ENCODE measurements at places on chromosomes 2 and 18.

- H3K27ac ChIP-seq, result no peak overlapping the region
- DNase-seq, result no peak
- H3K36me3 ChIP-seq, result no peaks in the 10 kb centered on the region
- H3K4me1 ChIP-seq, result no peaks in the 10 kb centered on the region
- no peaks in the 10 kb centered on the region for H3K27me3 ChIP-seq
These were observed 8.4 kb downstream of the SCN7A start for GRCh38 chr2:166485558-166486178.

DNA sequence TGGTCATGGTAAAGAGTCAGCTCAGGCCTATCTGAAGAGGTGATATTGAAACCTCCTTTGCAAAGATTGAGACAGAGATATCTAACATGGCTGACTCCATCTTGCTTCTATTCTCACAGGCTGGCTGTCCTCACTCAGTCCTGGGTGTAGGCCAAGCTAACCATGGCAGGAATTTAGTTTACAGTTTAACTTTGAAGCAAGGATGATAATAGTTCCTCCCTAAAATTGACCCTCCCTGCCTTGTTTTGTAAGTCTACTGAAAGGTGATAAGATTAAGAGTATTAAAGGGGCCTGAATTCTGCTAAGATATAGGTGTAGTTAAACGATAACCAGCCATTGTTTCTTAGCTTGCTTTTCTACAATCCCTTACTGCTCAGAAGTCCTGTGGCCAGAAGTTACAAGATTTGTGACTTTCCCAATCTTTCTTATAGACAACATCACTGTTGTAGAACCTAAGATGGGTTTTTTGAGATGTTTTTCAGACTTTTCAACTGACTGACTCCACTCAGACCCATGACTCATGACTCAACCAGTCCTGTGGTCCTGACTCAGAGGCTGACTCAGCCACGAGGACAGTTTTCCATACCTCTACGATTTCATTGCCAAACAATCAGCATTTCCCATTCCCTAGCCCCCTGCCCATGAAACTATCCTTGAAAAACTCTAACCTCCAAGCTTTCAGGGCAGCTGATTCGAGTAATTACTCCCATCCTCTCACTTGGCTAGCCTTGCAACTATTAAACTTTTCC is 195.7 kb upstream of the SESTD1 start:
- peaks cover 6% of the 10 kb centered on the region for H3K36me3 ChIP-seq
- H3K27me3 ChIP-seq, result no peaks in the 10 kb centered on the region
- no peaks in the 10 kb centered on the region for H3K4me1 ChIP-seq
- H3K4me3 ChIP-seq, result no peak overlapping the region

- H3K4me1 ChIP-seq, result no peaks in the 10 kb centered on the region
- H3K36me3 ChIP-seq, result no peaks in the 10 kb centered on the region
- no peaks in the 10 kb centered on the region for H3K27me3 ChIP-seq
- no peak for DNase-seq
- no peak overlapping the region for H3K27ac ChIP-seq
- H3K4me3 ChIP-seq, result no peak overlapping the region
These were observed 961.6 kb upstream of the CHAC2 start for GRCh38 chr2:52805901-52806410.

- no peak overlapping the region for H3K4me3 ChIP-seq
- no peaks in the 10 kb centered on the region for H3K27me3 ChIP-seq
- H3K4me1 ChIP-seq, result peaks cover 18% of the 10 kb centered on the region
- peak; percentile 25 for DNase-seq
- H3K27ac ChIP-seq, result no peak overlapping the region
These were observed 74.1 kb downstream of the TLK1 start for GRCh38 chr2:171086352-171087290.

- no peaks in the 10 kb centered on the region for H3K27me3 ChIP-seq
- H3K4me3 ChIP-seq, result no peak overlapping the region
- H3K27ac ChIP-seq, result no peak overlapping the region
- H3K4me1 ChIP-seq, result no peaks in the 10 kb centered on the region
These were observed 616.6 kb downstream of the METTL4 start for GRCh38 chr18:1954583-1955312.

DNA sequence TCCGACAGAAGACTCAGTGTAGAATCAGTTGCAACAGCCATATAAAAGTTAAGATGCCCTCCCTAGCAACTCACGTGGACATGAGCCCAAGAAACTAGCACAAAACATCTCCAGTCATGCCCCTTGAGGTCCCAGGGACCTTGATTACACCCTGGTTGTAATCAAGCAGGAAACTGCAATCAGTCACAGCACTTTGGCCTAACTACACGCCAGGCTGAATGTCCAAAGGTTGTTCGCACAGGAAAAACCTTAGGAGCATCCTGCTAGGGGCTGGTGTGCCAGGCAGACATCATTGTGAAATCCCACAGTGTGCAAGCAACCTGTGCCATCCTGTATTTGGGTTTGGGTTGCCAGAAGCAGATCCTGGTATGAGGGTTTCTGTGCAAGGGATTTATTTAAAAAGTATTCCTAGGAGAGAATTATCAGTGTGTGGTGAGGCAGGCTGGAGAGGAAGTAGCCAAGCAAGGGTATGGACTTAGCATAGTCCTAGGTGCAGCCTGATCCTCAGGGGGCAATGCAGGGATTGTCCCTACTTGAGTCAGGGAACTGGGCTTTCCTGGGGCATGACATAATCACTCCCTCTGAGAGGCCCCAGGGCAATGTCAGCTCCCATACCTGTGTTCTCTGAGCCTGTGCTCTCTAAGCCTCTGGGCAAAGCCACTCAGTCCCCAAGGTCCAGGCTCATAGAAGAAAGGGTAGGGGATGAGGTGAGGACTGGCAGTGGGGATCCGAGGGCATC is 17.8 kb upstream of the SULT1C2 start:
- no peaks in the 10 kb centered on the region for H3K36me3 ChIP-seq
- no peak for DNase-seq
- H3K27ac ChIP-seq, result no peak overlapping the region
- no peak overlapping the region for H3K4me3 ChIP-seq
- H3K27me3 ChIP-seq, result no peaks in the 10 kb centered on the region

- H3K27ac ChIP-seq, result peak overlapping the region; percentile 83
- H3K4me3 ChIP-seq, result no peak overlapping the region
- DNase-seq, result no peak
- H3K4me1 ChIP-seq, result peaks cover 18% of the 10 kb centered on the region
- no peaks in the 10 kb centered on the region for H3K27me3 ChIP-seq
- peaks cover 2% of the 10 kb centered on the region for H3K36me3 ChIP-seq
These were observed 94.5 kb upstream of the FN1 start for GRCh38 chr2:215530191-215530968.

GRCh38 chr18:44974174-44974573 is 293.5 kb downstream of the SETBP1 start:
- DNase-seq, result no peak
- H3K27ac ChIP-seq, result no peak overlapping the region
- peaks cover 13% of the 10 kb centered on the region for H3K36me3 ChIP-seq
- no peak overlapping the region for H3K4me3 ChIP-seq

DNA sequence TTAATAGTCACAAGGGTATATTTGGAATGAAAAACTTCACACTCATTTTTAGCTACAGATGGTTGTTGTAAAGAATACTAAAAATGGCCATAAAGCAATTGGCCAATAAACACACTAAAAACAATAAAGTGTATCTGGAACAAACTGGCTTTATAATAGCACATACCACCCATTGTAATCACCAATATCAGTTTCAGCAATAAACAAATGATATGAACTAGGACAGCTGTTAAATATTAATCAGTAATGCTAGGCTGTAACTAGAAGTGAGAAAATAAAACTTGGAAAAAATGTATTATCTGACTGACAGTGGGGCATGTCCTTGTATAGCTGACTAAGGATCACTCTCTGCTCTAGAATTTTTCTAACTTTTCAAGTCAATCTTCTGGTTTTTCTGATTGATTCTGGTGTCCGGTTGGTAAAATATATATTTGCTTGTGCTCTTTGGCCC is 312.5 kb downstream of the RND3 start:
- H3K27me3 ChIP-seq, result no peaks in the 10 kb centered on the region
- no peak overlapping the region for H3K4me3 ChIP-seq
- no peaks in the 10 kb centered on the region for H3K36me3 ChIP-seq
- no peak for DNase-seq
- no peak overlapping the region for H3K27ac ChIP-seq

- peaks cover 14% of the 10 kb centered on the region for H3K4me1 ChIP-seq
- no peak overlapping the region for H3K4me3 ChIP-seq
- no peak overlapping the region for H3K27ac ChIP-seq
These were observed 29.3 kb downstream of the PELI1 start for GRCh38 chr2:64114912-64115277.

DNA sequence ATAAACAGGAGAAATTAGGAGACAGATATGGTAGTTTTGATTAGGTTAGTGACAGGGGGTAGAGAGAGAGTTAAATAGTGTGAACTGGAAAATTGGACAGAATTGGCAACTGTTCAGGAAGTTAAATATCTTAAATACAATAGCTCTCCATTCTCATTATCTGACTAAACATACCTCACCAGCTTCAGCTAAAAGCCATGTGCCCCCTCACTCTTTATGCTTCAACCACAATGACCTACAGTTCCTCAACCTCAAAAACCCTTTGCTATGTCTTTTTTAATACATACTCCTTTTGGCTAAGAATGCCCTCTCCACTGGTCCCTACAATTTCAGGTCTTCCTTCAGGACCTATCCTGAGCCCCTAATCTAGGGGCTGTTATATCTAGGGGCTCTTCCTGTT is 740.2 kb upstream of the ZEB2 start:
- H3K36me3 ChIP-seq, result no peaks in the 10 kb centered on the region
- no peaks in the 10 kb centered on the region for H3K27me3 ChIP-seq
- H3K27ac ChIP-seq, result no peak overlapping the region
- no peaks in the 10 kb centered on the region for H3K4me1 ChIP-seq
- H3K4me3 ChIP-seq, result no peak overlapping the region

GRCh38 chr2:205957452-205958154 is 128.4 kb downstream of the INO80D start:
- no peak for DNase-seq
- peak overlapping the region; percentile 66 for H3K27ac ChIP-seq
- peaks cover 5% of the 10 kb centered on the region for H3K4me1 ChIP-seq
- no peaks in the 10 kb centered on the region for H3K36me3 ChIP-seq
- H3K27me3 ChIP-seq, result no peaks in the 10 kb centered on the region

DNA sequence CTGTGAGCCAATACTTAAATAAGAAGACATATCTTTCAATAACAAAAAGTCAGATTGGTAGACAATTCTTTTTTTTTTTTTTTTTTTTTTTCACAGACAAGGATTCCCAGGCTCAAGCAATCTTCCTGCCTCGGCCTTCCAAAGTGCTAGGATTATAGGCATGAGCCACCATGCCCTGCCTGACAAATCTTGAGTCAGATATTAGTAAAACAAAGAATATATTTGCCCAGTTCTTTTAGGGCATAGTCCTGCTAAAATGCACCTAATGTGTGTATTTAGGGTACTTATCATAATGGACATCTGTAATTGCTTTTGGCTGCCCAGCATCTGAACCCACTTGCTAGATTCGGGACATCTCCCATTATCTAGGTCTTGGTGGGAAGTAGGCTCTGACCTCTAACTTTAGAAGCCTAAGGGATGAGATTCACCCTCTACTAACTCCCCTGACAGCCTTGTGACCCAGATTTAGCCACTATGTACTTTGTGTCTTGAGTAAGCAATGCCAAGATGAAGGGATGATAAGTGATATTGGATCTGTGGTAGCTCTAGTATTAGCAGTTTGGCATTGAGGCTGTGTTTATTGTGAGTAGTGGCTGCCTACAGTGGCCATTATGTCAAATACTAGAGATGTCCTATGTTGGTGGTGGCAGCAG is 18.5 kb upstream of the PSME4 start:
- H3K27ac ChIP-seq, result no peak overlapping the region
- DNase-seq, result no peak
- no peaks in the 10 kb centered on the region for H3K4me1 ChIP-seq
- no peaks in the 10 kb centered on the region for H3K36me3 ChIP-seq
- H3K27me3 ChIP-seq, result no peaks in the 10 kb centered on the region
- H3K4me3 ChIP-seq, result no peak overlapping the region

DNA sequence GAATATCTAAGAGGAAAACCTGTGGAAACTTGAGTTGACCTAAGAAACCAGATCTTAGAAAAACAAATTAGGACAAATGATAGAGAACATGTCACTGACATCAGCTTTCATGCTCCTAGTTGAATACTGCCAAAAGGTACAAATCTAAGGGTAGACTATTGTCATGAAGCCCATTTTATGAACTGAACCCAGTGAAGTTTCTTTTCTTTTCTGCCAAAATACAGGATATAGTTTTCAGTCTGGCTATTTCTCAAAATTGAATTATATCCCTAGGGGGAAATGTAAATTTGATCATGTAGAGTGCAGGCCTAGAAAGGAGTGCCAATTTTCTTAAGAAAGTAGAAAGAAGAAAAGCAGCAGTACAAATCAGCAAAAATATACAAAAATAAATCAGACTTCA is 46.6 kb downstream of the FSIP2 start:
- no peaks in the 10 kb centered on the region for H3K4me1 ChIP-seq
- no peak overlapping the region for H3K4me3 ChIP-seq
- DNase-seq, result no peak

DNA sequence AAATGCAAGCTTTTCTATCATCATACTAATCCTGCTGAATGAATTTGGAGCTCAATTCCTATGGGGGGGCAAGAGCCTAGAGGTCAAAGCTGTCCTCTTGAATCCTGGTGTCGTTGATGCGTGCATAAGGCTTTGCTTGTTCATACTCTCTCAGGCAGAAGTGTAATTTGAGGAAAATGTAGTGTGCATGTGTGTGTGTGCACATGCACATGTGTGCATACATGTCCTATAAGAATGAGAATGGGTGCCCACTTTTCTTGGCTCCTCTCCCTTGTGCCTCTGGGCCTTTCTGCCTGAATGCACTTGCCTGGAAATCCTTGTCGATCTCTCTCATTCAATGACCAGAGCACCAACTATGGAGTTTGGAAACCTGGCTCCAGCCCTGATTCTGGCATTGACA is 28.5 kb upstream of the C18orf32 start:
- H3K4me3 ChIP-seq, result no peak overlapping the region
- no peak overlapping the region for H3K27ac ChIP-seq
- H3K27me3 ChIP-seq, result peaks cover 3% of the 10 kb centered on the region
- DNase-seq, result no peak
- no peaks in the 10 kb centered on the region for H3K36me3 ChIP-seq

DNA sequence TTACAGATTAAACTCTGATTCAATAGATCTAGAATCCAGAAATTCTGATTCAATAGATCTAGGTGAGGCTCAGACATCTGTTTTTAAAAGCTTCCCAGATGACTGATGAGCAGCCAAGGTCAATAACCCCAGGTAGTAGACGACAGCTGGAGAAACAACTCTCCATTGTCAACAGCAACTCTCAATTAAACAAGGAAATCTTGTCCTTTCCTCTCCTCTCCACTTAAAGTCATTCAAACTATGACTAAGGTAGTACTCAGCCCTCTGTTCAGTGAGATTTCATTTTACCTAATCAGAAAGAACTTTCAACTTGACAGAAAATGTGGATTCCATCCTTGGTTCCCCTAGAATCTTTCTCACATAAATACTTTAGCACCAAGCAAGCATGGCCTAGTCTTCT is 94.6 kb upstream of the SCG2 start:
- no peaks in the 10 kb centered on the region for H3K27me3 ChIP-seq
- peaks cover 12% of the 10 kb centered on the region for H3K36me3 ChIP-seq
- H3K4me1 ChIP-seq, result peaks cover 24% of the 10 kb centered on the region

DNA sequence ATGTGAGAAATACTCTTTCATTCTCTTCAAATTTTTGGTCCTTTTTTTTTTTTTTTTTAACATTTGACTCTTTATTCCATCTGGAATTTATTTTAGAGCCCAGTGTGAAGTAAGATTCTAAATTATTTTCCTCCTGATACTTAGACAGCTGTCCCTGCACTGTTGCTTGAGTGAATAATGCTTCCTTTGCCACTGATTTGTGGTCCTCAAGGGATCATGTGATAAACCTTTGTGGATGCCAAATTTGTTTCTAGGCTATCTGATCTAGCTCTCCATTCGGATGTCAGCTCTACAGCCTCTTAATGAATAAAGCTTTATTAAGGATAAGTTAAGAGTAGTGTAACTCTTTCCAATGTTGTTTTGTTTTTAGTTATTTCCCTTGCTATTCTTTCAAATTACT is 142.3 kb downstream of the SMAD7 start:
- H3K36me3 ChIP-seq, result no peaks in the 10 kb centered on the region
- no peak for DNase-seq
- H3K4me1 ChIP-seq, result peaks cover 15% of the 10 kb centered on the region
- H3K4me3 ChIP-seq, result no peak overlapping the region
- H3K27me3 ChIP-seq, result no peaks in the 10 kb centered on the region

All from neural crest cell (in vitro differentiated cells).